ENCODE measurements at places on chromosomes 3 and 15.

GRCh38 chr3:62374341-62375218, 1.2 kb upstream of the FEZF2 start:
- no peak for DNase-seq

DNA sequence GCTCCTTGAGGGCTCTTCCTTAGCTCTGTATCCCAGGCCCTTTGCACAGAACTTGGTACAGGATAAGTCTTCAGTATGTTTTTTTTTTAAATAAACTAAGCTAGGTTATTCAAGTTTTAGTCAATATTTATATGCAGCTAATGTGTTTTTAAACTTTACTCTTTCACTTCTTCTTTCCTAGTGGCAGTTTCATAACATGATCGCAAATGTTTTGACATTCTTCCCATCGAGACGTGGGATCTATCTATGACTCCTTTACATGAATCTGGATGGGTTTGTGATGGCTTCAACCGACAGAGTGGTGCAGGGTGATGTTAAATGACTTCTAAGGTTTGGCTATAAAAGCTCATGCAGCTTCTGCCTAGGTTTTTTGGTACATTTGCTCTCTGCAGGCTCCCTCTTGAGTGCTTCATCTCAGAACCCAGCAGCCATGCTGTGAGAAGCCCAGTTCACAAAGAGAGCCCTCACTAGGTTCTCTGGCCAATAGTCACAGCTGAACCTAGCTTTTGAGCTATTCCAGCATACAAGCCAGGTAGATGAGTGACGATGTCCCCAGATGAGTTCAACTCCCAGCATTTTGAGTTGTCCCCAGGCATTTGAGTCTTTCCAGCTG, 13.5 kb upstream of the MECOM start:
- DNase-seq, result no peak

- peak; percentile 61 for DNase-seq
These were observed 25.7 kb downstream of the TMOD2 start for GRCh38 chr15:51776952-51777569.

- no peak for DNase-seq
These were observed 281.8 kb upstream of the ARRDC4 start for GRCh38 chr15:97678656-97679055.

DNA sequence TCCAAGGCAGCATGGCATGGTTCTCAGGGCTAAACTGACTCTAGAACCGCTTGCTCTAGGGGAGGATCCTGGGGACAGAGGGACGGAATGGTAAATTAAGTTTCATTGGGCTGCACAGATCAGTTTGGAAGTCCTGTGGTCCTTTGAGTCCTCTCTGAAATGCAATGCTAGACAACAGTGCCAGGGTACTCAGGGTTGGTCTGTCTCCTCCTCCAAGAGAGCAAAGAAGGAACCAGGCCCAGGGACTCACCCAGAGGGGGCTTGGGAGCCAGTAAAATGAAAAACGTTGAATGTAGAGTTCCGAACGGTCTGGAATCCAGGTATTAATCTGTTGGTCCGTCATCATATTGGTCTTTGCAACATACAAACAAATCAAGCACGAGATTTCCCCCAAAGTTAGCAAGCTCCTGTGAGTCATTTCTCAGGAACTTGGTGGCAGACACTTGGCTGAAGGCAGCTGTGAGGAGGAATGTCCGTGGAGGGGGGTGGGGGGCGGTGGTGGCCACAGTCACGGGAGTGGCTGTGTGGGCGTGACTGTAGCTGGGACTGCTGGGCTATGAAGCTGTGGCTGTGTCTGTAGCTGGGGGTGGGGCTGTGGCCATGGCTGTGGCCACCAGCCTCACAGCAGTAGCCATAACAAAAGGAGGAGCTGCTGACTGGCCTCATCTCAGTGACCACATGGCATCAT, 361.0 kb downstream of the SHQ1 start:
- no peak for DNase-seq

DNA sequence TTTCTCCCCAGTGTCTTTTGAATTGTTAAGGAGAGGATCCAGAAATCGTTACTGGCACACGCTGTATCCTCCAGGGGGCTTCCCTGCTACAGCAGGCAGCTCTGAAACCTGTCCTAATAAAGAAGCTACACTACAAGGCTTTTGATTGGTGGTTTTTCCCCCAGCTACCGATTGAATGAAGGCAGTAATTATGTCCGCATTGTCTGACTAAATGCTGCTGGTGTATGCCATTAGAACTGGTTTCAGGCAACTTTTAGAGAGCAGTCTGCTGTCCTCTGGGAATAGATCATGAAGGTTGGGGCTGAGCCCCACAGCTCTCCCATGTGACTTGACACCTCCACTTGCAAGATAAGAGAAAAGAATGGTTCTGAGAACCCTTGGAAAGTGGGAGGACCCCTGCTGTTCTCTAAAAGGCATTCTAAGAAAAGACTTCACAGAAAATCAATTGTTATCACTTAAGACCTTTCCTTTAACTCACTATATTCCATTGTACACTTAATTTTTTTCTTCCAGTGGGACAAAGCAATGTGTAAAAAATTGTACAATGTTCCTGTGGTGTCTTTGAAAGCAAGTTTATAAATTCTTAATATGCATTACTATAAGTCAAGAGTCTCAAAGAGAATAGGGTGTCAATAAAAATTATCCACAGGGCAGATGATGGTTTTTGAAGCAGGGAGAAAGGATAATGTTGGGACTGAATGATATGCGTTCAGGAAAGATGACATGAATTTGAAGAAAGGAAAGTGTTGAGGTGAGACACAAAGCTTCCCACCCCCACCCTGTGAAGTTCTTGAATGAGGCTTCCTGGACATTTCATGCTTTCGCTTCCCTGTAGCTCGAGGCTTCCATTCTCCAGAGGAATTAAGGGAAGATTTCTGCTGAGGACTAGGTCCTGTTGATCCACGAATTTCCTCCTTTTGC, 53.0 kb upstream of the DAZL start:
- no peak for DNase-seq

GRCh38 chr3:133092681-133093080, 54.5 kb downstream of the TMEM108 start:
- DNase-seq, result no peak

DNA sequence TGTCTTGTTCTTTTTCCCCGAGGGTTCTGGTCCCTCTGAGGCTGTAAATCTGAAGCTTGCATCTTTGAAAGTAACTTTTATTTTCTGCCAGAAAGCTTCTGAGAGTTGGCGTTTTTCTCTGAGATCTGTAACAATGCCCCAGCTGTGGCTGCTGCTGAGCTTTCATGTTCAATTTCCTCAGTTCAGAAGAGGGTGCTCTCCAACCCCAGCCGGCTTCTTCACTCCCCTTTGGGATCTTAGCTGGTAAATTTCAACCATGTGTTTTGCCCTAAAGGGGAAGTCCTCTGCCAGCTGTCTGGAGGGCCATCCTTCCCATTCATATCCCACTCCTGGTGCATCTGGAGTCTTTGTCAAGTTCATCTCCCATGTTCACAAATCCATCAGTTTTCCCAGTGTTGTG, 18.3 kb upstream of the CFAP100 start:
- no peak for DNase-seq

DNA sequence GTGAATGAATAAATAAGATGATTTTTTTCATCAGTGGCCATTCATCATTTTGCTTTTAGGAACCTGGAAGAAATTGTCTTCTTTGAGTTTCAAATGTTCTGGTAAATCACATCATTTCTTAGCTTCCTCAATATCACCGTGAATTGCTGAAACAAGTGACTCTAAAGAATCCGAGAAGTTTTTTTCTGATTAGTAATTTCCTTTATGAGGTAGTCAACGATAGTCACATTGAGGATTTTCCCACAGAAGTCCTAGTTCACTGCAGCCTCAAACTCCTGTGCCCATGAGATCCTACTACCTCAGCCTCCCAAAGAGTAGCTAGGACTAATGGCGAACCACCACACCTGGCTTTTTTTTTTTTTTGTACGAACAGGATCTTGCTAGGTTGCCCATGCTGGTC, 3.6 kb upstream of the TMPRSS7 start:
- no peak for DNase-seq

GRCh38 chr3:113898892-113899291, 48.9 kb upstream of the ZDHHC23 start:
- DNase-seq, result no peak

- DNase-seq, result peak; percentile 49
These were observed 89.7 kb downstream of the AQP9 start for GRCh38 chr15:58227706-58228543.

- DNase-seq, result no peak
These were observed 4.0 kb upstream of the SLC25A38 start for GRCh38 chr3:39378957-39379777.

DNA sequence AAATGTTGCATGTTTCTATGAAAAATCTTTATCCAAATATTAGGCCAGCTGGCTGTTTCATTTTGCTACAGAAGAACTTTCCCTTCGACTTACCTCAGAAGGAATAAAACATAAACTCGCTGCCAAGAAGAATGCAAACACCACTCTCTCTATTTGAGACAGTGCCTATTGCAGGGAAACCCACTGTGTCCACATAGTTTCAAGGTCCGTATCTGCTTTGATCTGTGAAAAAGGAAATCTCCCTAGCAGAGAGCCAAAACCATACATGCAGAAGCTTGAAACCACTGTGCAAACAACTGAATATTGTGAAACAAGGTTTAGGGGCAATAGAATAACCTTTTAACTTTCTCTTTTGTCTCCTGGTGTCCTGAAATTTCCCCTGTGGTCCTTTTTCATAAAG, 35.0 kb upstream of the CAPN7 start:
- no peak for DNase-seq

DNA sequence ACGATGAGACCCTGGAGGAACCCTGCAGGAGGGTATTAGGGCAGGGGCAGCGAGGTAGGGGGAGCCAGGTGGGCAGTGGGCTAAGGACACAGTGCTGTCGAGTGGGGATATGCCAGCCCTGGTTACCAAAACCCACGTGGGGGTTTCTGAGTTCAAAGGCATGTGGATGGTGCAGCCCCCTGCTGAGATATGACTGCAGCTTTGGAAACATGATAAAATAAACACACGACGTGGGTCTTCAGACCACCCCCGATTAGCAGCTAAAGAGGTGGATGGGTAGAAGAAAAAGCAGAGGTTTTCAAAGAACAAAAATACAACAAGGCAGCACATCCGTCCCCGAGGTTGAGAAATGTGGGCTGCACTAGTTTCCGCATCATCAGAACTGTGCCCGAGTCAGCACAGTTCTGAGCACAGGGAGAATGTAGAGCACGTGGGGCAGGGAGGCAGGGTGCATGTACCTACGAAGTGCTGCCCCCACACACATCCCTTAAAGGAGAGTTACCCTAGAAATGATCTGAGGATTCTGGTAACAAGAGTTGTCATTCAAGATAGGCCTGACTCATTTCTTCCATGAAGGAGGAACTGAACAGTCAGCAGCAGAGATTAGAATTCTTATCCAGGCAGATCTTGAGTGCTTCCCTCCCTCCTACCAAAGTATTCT, 121.3 kb downstream of the RPLP1 start:
- no peak for DNase-seq

- no peak for DNase-seq
These were observed 15.7 kb downstream of the STARD5 start for GRCh38 chr15:81308260-81308659.

DNA sequence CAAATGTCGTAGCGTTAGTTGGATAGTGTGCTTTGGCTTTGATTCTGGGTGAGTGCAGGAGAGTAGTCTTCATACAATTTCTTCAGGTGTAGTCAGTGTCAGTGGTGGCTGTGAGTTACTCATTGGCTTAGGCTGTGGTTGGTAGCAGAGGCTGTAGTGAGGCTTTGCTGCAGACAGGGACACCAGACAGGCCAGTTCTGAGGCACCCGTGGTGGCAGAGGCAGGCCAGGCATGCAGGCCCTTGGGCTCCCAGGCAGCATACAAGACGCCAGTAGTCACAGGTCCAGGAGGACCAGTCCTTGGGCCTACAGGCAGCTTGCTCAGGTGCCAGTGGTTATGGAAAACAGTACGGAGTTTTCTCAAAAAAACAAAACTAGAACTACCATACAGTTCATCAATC, 61.3 kb downstream of the DMXL2 start:
- no peak for DNase-seq

GRCh38 chr15:31300208-31300661, 26.4 kb upstream of the KLF13 start:
- DNase-seq, result no peak

GRCh38 chr3:12046406-12046805, 42.2 kb downstream of the SYN2 start:
- no peak for DNase-seq

- no peak for DNase-seq
These were observed 12.2 kb downstream of the MUC20 start for GRCh38 chr3:195732940-195733339.

DNA sequence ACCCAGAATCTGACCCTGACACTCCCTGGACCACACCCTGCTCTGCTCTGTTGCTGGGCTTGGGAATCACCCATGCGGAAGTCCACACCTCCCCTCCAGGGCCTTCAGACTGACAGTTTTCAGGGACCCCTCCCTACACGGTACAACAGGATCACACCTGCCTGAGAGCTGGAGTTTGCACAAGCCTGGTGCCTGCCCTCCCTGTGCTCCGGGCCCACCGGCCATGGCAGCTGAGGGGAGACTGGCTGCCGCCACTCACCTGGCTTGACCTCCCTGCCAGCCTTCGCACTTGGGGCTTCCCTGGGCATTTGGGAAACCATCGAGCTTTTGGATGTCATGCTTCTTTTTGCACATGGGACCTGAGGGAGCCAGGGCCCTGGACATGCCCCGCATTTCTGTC, 95.9 kb upstream of the ANKRD34C start:
- no peak for DNase-seq

- DNase-seq, result no peak
These were observed 36.9 kb downstream of the LIMD1 start for GRCh38 chr3:45631486-45631885.

- DNase-seq, result no peak
These were observed 135.1 kb upstream of the STRIT1 start for GRCh38 chr3:155428563-155428962.

DNA sequence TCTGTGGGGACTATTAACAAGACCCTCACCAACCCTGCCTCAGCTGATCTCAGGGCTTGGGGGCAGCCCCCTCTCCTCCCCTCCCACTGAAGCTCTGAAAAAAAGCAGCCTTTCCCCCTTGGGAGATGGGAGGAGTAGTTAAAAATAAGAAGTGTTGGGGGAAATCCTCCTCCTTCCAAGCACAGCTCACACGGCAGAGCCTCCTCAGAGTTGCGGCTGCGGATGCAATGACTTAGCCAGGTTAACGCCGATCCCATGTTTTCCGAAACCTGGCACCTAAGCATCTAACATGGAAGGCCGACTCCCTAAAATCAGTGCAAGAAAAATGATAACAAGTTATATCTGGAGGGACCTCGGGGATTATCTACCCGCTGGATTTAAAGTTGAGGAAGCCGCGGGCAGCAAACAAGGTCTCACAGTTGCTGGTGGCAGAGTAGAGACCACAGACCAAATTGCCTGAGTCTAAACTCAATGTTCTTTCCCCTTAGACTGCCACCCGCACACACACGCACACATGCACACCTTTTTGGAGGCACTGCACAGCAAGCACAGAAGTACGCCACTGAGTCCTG, 1.1 kb upstream of the TPM1 start:
- DNase-seq, result no peak

- DNase-seq, result no peak
These were observed 26.1 kb upstream of the ZCWPW2 start for GRCh38 chr3:28322464-28322863.

All from effector memory CD8-positive, alpha-beta T cell (primary cell).